ENCODE measurements at places on chromosomes 7 and 10.

DNA sequence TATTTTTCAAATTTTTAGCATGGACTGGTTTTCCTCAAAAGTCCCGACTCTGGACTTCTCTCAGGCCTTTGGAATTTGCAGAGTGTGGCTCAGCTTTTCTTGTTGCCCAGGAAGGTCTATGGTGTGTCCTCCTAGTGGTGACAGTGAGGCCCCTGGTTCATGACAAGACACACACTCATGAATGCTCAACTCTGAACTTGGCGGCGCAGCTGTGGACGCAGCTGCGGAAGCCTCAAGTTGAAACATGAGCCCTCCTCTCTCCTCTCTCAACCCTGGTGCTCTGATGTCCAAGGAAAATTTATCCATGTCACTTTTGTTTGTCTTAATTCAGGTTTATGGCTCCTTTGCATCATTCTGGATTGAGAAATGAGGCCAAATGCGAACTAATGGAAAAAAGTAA lies 183.9 kb downstream of the HECW1 start:
- no peak for DNase-seq

DNA sequence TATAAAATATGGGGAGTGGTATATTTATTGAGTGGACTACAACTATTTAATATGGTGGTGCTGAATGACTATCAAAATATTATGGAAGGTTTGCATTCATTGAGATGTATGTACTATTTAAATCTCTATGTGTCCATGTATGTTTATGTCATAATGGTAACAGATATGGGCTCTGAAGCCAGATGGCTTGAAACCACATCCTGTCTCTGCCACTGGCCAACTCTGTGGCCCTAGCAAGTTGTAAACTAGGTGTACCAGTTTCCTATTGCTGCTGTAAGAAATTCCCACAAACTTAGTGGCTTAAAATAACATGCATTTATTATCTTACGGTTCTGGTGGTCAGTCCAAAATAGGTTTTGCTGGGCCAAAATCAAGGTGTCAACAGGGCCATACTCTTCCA lies 198.1 kb upstream of the NFE2L3 start:
- DNase-seq, result no peak

DNA sequence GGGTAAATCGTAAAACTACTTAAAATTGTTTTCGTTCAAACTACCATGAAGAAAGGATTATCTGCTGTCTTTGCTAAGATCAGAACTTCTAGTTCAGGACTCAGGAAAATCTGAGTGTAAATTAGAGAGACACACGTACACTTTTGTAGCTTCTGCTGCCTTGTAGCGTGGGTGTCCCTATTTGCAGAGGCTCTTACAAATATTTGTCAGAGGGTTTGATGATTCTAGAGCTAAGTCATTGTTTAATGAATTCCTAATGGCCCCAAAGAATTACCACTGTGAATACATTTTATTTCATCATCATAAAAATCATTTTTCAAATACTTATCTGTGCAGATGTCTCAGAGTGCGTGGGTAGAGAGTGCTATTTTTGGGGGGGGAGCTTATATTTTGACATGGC lies 314.9 kb downstream of the LRMDA start:
- DNase-seq, result no peak

GRCh38 chr10:125187238-125188194 lies 27.2 kb upstream of the CTBP2 start:
- no peak for DNase-seq

GRCh38 chr7:85489498-85489897 lies 302.6 kb upstream of the SEMA3D start:
- DNase-seq, result no peak

GRCh38 chr7:85664341-85664740 lies 477.5 kb upstream of the SEMA3D start:
- no peak for DNase-seq

- DNase-seq, result no peak
Observed at GRCh38 chr7:39554583-39555165, 11.5 kb upstream of the YAE1 start.

GRCh38 chr10:110425684-110426293 lies 71.9 kb upstream of the DUSP5 start:
- no peak for DNase-seq

DNA sequence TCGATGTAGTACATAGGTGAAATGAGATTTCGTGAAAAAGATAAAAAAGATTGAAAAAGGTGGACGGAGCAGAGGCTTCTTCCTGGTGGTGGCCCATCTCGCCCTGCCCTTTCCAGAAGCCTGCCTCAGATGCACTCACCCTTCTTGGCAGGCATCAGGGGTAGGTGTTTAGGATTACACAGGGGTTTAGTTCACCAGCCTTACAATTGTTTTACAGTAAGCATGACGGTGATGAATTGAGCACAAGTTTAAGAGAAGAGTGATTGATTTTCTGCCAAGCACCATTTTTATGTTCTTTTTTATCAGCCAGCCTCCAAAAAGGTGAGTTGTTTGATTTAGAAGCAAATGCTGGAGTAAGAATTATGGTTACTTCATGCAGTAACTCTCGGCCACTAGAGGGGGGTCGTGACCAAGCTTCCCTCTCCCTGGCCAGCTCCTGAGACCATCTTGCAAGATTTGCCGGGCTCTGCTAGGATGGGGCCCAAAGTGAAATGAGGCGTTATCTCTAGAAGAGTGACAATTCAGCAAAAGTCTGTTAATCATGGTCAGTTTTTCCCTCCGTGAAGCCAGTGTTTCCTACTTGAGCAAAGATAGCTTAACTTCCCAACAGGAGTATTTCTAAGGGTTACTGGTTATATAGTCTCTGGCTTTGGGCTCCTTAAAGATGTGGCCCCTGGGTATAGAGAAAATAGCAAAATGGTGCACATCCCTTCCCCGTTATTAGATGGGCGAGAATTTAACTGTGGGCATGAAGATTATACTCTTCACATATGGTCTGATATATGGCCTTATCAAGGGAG lies 228.8 kb downstream of the BMPER start:
- no peak for DNase-seq

GRCh38 chr7:27611059-27611458 lies 51.6 kb downstream of the HIBADH start:
- no peak for DNase-seq

DNA sequence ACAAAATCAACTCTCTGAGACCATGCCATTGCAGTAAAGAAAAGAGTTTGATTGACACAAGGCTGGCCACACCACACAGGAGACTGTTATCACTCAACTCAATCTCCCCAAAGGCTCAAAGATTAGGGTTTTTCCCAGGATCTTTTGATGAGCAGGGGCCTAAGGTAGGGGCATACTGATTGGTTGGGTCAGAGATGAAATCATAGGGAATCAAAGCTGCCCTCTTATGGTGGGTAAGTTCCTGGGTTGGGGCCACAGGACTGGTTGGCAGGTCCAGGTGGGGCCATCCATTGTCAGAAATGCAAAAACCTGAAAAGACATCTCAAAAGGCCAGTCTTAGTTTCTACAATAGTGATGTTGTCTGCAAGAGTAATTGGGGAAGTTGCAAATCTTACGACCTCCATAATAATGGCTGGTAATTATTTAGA lies 91.6 kb downstream of the AKR1D1 start:
- no peak for DNase-seq

DNA sequence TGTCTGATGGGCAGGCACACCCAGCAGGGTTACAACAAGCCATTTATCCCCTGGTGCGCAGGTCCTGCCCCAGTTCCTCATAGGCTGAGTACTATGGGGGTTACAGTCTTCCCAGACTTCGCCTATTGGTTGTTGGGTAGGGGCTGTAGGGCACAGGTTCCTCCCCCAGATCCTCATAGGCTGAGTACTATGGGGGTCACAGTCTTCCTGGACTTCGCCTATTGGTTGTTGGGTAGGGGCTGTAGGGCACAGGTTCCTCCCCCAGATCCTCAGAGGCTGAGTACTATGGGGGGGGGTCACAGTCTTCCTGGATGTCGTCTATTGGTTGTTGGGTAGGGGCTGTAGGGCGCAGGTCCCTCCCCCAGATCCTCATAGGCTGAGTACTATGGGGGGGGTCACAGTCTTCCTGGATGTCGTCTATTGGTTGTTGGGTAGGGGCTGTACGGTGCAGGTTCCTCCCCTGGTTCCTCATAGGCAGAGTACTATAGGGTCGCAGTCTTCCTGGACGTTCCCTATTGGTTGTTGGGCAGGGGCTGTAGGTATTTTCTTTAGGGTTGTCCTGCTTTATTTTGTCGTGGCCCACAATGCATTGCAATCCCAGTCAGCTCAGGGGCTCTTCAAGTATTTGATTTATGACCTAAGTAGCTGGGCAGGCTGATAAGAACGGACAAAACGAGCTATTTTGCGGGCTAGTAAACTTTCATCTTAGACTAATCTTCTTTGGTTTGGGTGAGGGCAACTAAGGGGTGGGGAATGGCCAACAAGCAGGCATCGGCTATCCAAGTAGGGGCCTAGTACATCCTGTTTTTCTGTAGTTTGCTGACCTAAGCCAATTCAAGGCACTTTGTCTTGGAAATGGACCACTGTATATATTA lies 3.4 kb downstream of the LRRC27 start:
- DNase-seq, result peak; percentile 33

DNA sequence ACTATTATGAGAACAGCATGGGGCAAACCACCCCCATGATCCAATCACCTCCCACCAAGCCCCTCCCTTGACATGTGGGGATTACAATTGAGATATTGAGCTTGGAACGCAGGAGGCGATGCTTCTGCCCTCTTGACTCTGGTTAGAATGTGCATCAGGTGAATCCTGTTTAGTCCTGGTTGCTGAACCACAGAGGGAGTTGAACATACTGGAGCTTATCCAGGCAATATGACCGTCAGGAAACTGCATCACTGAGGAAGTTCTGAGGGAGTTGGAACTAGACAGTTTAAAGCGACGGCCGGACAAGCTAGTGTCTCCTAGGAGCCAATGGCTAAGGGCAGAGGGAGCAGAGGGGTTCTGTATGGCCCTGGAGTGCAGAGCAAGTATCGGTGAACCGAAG lies 31.8 kb upstream of the GARS1 start:
- no peak for DNase-seq

DNA sequence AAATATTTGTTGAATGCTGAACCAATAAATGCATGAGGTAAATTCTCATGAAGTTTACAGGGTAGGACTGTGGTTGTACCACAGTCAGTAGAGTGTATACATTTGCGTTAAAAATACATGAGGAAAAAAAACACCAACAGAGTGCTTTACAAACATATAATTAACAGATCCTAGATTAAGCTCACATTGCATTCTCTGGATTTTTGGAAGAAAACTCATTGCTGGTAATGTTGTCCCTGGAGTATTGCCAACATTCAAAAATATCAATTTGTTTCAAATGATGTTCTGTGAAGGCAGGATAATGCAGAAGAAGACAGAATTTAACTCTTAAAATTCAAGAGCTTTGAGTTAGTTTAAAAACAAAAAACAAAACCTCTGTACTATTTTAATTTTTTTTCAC lies 95.5 kb downstream of the MBL2 start:
- no peak for DNase-seq

GRCh38 chr7:121219026-121219425 lies 109.8 kb upstream of the WNT16 start:
- DNase-seq, result no peak

DNA sequence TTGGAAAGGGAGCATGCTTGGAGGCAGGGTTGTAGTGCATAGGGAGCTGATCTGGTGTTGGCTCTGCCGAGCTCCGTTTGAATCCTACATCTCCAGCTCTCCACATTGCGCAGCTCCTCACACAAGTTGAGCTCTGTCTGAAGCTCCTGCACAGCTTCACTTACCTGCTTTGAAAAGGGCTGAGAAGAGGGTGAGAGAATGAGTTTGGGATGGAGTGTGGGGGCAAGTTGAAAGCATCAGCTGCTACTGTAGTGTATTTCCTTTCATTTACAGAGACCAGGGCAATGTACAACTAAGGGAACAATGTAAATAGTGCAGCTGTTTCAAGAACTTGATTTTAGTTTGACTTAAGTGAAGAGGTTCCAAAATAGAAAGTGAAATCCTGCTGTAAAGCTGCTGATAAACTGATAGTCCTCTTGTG lies 88.5 kb downstream of the VTI1A start:
- no peak for DNase-seq

GRCh38 chr10:12489357-12489756 lies 140.0 kb downstream of the CAMK1D start:
- DNase-seq, result no peak

DNA sequence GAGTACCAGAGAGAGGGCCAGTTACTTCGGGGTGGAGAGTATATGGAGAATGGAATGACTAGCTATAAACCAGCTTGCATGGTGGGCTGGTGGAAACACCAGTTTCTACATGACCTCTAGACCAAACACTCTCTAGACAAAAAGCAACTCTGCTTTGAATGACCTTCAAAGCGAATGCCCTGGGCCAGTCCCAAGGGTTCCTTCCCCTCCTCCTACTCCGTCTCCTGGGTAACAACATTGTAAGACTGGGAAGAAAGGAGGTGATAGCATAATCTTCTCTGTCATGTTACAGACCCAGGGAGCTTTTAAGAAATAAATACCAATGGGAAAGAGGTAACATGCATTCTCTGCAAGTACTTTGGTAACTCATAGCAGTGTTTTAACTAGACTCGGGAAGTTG lies 7.4 kb downstream of the HK1 start:
- no peak for DNase-seq

DNA sequence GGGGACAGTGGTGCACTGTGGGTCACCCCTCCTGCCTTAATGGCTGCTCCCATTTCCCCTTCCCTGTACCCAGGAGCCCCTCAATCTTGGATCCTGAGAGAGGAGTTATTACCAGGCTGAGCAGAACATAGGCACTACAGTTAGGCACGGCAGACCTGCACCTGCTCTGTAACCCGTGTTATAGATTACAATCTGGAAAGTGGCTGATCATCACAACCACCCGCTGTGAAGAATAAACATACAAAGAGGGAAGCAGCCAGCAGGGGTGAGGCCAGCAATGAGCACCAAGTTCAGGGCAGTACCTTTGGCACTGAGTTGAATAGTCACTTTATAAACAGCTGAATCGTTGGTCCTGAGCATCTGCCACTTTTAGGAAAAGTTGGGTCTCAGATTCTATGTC lies 1.7 kb downstream of the CDHR1 start:
- DNase-seq, result no peak

DNA sequence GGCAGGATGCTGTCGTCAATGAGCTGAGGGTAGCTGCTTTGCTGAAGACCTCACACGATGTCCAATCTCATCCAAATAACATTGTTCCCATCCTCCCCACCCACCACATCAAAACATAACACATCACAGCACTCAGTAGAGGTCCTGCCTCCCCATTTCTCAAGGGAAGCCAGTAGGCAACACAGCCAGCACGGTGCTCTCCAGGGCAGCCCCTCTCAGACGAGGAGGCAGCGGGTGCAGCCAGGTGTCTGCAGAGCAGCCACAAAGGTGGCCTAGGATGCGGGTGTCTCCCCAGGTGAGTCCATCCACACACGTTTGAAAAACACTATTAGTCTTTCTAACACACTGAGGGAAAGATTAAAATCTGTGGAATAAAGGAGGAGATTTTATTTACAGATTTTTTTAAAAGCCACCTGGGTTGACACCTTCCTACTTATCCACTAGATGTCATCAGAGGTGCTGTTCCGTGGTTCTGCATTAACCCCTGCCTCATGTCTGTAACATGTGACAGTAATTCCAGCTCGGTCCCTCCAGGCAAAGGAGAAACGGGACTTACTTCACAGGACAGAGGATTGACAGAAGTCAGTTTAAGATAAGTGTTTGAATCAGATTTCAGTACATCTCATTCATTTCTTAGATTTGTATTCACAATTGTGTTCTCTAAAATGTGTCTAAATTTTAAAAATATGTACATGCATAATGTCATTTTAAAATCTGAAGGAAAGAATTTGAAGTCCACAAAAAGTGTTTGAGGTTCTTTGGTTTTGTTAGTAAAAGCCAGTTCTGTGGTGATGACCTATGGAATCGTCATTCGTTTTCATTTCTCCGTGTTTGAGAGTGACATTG lies 68.0 kb downstream of the LANCL2 start:
- DNase-seq, result no peak

GRCh38 chr10:8393531-8393930 lies 339.0 kb downstream of the GATA3 start:
- no peak for DNase-seq
